ENCODE measurements at places on chromosomes 2 and 18. TPM values are rescaled to one million over a fixed set of nuclear protein-coding genes. Genes with fewer than 3 reads are reported as not detected.
A peak's percentile ranks its signal among the peaks of the same experiment; 100 is the strongest.

DNA sequence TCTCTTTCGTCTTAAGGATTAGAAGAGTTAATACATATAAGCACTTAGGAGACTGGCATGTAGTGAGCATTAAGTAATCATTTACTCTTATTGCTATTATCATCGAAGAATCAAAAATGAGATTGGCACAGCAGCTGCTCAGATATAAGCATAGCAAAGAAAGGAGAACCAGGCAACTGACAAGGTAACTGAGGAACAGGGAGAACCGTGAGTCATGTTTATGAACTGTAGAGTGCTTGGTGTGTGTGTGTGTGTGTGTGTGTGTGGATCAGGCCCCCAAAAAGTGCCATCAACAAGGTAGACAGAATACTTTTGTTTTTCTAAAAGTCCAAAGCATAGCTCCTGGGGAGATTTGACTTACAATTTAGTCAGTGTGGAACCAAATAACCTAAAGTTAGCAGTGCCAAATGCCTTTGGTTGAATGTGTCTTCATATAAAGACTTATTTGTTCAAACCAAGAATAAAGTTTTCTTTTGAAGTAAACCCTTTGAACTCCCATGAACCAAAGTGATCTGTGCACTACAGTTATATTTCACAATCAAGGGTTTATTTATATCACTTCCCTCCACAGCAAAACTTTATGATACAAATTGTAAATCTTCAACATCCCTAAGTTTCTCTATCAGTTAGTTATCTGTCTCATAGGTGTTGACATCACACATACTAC lies 660.6 kb downstream of the NYAP2 start:
- DNase-seq = no peak

GRCh38 chr2:120869036-120869729 lies 133.5 kb downstream of the GLI2 start:
- no peak for DNase-seq

GRCh38 chr2:204033611-204034495 lies 97.3 kb downstream of the ICOS start:
- no peak for DNase-seq

DNA sequence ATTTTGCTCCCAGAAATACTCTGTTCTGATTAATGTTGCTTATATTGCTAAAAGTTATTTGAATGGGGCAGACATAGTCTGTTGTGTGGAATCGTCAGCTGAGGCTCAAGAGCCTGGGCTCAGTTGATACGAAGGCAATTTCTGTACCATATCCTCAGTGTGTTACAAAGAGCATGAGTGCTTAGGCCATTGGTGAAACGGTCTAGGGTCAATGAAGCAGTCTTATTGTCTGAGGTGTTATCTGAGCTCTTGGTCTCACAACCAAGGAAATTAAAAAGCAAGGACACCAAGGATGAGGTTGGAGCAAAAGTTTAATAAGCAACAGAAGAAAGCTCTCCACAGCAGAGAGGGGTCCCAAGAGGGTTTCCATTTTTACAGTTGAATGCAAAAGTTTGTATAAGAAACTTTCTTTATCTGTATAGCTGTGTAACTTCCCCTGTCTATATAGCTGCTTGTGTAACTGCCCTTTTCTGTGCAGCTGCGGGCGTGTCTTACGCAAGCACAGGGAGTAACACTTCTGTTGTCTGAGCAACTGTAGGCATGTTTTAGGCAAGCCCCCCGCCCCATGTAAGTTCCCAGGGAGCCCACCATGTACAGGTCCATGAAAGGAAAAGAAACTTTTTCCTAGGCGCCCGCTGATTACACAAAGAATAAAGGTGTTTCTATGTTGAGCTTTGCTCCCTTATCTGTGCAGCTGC lies 40.6 kb upstream of the DSC1 start:
- DNase-seq = peak; percentile 39

GRCh38 chr2:29834036-29834540 lies 87.3 kb downstream of the ALK start:
- DNase-seq = no peak

GRCh38 chr2:210226223-210226622 lies 976 bp upstream of the ACADL start:
- no peak for DNase-seq

- DNase-seq = no peak
Observed at GRCh38 chr2:56449449-56449860, 265.7 kb downstream of the CCDC85A start.

GRCh38 chr2:180057706-180058412 lies 50.8 kb upstream of the CWC22 start:
- DNase-seq = no peak

DNA sequence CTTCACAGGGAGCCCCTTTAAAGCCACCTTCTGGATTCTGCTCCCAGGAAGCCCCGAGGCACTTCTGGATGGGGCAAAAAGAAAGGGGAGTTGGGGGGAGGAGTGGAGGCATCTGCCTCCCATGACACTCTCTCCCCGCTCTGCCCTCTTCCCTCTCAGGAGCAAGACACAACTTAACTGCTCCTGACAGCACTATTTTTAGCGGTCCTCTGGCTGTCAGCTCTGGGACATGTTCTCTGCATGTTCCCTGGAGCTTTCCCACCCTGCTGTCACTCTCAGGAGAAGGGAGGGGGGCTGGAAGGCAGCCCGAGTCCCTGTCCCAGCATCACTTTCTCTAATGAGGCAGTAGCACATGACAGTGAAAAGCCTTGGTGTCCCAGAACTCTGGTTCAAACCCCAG lies 32.3 kb downstream of the PLB1 start:
- peak; percentile 11 for DNase-seq

- no peak for DNase-seq
Observed at GRCh38 chr2:150473767-150474166, 13.7 kb downstream of the RND3 start.

DNA sequence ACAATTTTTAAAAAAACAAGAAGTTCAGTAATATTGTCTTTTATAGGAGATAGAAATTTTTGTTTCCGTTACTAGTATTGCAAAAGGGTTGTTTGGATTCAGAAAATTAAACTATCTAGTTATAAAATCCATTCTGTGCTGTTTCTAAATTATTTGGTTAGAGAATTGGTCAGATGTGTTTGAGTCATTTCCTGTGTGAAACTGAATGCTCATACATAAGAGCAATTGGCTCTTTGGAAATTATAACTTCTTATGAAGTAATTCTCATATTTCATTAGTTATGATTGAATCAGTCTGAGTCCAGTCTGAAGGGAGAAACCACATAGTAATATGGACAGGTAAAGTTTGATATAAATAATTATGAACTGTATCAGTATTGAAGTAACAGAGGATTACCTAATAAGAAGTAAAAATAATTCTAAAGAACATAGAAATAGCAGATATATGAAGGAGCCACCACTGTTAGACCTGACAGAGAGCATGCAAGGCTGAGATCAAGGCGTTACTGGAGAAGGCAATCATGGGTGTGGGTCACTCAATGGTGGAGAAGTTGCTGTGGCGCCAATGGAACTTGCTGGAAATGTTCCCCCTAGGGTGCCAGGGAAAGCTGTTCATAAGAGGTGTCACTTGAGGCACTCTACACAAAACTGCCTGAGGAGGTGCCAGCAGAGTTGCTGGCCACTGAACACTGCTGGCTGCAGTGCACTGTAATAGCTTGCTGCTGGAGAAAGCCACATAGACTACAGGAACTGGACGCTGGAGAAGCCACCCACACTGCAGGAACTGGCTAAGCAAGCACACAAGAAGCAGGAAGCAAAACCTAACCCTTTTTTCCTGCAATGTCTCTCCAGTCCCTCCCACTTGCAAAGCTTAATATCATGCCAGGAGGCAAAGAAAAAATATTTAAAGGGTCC lies 18.0 kb upstream of the FAP start:
- peak; percentile 26 for DNase-seq

DNA sequence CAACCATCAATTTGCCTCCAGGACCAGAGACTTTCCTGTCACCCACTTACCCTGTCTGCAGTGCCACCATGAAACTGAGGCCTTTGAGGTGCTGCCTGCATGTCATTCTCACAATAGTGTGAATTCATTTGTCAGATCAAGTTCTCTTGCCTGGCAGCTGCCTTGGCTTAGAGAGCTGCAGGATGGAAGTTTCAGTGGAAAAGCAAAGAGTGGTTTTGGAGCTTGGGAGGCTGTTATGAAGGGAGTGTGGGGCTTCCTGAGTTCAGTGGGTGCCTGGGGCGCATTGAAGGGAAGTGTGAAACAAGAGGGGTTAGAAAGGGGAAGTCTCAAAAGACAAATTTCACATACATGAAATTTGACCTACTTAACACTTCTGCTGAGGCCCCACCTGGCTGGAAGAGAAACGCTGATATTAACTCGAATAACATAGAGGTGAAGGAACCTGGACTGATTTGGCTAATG lies 7.9 kb upstream of the LBH start:
- no peak for DNase-seq

DNA sequence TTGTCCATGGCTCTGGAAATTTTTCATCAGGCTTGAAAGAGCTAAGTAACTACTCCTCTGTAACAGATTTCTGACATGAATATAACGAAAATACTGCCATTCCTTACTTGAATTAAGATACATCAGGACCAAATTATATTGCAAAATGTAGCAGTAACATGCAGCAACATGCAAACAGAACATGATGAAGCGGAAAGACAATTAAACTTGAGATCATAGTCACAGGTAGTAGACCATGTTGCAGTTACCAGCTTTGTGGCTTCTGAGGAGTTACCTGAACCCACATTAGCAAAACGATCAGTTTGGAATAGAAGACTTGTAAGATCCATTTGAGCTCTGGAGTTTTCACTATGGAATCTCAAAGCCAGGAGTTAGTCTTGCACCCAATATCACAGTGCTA lies 76.2 kb downstream of the MREG start:
- no peak for DNase-seq

GRCh38 chr18:22601481-22601880 lies 183.8 kb upstream of the CTAGE1 start:
- DNase-seq = no peak

The GPR35 gene
- 8.5 TPM for polyA plus RNA-seq

The ASPRV1 gene
- polyA plus RNA-seq = 0.46 TPM

The DAPL1 gene
- polyA plus RNA-seq = not detected

The REG3A gene
- 4.4 TPM for polyA plus RNA-seq

The LRRC30 gene
- not detected for polyA plus RNA-seq

The KCNIP3 gene
- 4.4 TPM for polyA plus RNA-seq

The DUSP2 gene
- polyA plus RNA-seq = 6.1 TPM

The DSG4 gene
- polyA plus RNA-seq = not detected

The EPHA4 gene
- 5.8 TPM for polyA plus RNA-seq

The RELCH gene
- 5.5 TPM for polyA plus RNA-seq

The CLEC4F gene
- not detected for polyA plus RNA-seq

The LCT gene
- polyA plus RNA-seq = not detected

The KLHL30 gene
- polyA plus RNA-seq = 0.46 TPM

The LBX2 gene
- 1.2 TPM for polyA plus RNA-seq
